ENCODE measurements at places on chromosomes 5 and 9. TPM values are rescaled to one million over a fixed set of nuclear protein-coding genes. Genes with fewer than 3 reads are reported as not detected.

DNA sequence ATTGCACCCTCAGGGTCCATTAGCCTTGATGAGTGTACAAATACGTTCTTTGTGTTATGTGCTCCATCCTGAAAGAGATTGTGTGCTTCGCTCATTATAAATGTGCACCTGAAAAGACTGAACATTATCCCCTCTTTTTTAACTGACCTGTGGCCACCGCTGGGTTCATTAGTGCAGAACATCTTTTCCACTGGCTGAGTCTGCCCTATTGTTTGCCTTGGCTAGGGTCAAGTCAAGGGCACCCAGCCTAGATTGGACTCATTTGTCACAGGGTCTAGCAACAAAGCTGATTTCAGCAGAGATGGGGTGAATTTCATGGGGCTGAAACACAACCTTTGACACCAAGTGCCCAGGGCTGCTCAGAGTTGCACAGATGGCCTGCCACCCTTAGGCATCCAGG, 764.1 kb upstream of the ARRDC3 start:
- DNase-seq, result peak; percentile 68
- peaks cover 23% of the 10 kb centered on the region for H3K4me1 ChIP-seq
- no peaks in the 10 kb centered on the region for H3K36me3 ChIP-seq
- peak overlapping the region; percentile 30 for H3K4me3 ChIP-seq
- peaks cover 3% of the 10 kb centered on the region for H3K27me3 ChIP-seq

Gene SPATA31E1
- total RNA-seq, result not detected

DNA sequence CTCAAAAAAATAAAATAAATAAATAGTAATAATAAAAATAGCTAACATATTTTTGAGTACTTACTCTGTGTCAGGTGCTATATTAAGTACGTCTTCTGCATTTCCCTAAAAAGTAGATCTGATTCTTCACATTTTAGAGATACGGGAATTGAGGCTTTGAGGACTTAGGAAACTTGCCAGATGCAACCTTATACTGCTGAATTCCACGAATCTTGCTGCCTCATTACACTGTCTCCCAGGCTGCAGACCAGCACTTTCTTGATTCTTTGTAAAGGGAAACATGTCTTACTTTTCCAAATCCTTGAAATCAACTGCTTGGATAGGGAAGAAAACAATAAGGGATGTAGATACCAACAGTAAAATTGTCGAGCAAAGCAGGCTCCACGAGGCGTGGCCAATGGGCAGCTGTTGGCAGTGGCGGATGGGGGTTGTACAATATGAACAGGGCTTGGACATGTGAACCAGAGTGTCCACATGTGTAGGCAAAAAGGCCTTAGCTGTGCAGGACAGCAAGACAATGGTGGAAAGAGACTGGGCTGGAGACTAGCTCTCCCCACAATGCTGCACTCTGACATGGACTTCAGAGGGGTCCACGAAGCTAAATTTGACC, 124.3 kb upstream of the RAI14 start:
- no peak for DNase-seq
- no peaks in the 10 kb centered on the region for H3K36me3 ChIP-seq
- H3K4me3 ChIP-seq, result no peak overlapping the region
- H3K27ac ChIP-seq, result no peak overlapping the region

DNA sequence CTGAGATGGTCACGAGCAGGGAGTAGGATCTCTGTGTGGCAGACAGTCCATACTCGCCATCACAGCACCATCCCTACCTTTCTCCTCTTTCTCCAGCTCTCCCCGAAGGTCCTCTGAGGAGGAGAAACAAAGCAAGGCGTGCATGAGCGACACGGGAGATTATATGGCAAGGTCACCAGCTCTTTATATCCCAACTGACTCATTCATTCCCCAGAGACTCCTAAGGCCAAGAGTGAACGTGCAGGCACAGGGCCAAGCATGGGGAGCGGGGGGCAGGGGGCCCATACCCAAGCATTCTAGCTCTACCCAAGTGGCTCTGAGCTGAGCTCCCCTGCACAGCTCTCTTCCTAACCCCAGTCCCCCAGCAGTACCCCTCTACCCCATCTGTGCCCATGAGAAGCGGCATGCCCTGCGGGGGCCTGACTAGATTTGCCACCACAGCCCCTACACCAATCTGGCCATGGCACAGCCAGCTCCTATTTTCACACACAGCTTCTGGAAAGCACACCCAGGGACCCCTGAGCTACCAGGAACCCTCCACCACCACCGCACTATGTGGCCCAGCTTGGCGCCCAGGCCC, 6.8 kb downstream of the TRIM7 start:
- H3K4me3 ChIP-seq, result no peak overlapping the region
- H3K27me3 ChIP-seq, result peaks cover 51% of the 10 kb centered on the region
- no peak overlapping the region for H3K27ac ChIP-seq
- no peak for DNase-seq
- no peaks in the 10 kb centered on the region for H3K36me3 ChIP-seq
- no peaks in the 10 kb centered on the region for H3K4me1 ChIP-seq

- H3K27ac ChIP-seq, result no peak overlapping the region
- no peak overlapping the region for H3K4me3 ChIP-seq
- no peak for DNase-seq
- no peaks in the 10 kb centered on the region for H3K36me3 ChIP-seq
- H3K4me1 ChIP-seq, result no peaks in the 10 kb centered on the region
- H3K27me3 ChIP-seq, result no peaks in the 10 kb centered on the region
These were observed 281.0 kb downstream of the CETN3 start for GRCh38 chr5:90128551-90128950.

DNA sequence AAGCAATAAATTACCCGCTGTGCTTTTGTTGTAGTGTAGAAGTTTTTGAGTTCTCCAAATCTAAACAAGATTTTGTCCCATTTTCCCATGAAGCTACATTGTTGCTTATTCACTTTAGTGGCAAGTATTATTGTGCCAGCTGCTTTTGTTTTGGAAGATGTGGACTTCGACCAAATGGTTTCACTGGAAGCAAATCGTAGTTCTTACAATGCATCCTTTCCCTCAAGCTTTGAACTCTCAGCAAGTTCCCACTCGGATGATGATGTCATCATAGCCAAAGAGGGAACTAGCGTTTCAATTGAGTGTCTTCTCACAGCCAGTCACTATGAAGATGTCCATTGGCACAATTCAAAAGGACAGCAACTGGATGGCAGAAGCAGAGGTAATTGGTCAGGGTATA, 10.9 kb downstream of the MFAP3 start:
- DNase-seq, result no peak
- no peaks in the 10 kb centered on the region for H3K27me3 ChIP-seq
- peaks cover 40% of the 10 kb centered on the region for H3K36me3 ChIP-seq
- no peak overlapping the region for H3K27ac ChIP-seq
- no peaks in the 10 kb centered on the region for H3K4me1 ChIP-seq

GRCh38 chr9:134550584-134550983, 91.0 kb upstream of the COL5A1 start:
- peak overlapping the region; percentile 64 for H3K4me3 ChIP-seq
- DNase-seq, result no peak
- no peaks in the 10 kb centered on the region for H3K36me3 ChIP-seq
- peaks cover 9% of the 10 kb centered on the region for H3K27me3 ChIP-seq
- H3K4me1 ChIP-seq, result peaks cover 30% of the 10 kb centered on the region

Gene EPB41L4B
- 29.1 TPM for total RNA-seq

DNA sequence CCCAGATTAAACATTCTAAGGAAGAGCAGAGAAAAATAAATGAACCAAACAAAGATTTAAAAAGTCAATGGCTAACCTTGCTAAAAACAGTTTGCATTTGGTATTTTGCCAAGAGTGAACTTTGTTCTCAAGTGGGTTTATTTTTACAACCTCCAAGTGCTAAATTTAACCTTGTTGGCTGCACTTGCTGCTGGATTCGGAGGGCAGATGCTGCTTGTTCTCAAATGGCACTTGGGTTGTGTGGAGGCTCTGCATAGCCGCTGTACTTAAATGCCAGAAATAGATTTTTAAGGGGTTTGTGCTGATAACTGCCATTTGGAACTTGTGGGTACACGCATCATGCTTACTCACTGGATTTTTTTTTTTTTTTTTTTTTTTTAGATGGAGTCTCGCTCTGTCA, 13.3 kb upstream of the SPATA24 start:
- H3K4me3 ChIP-seq, result no peak overlapping the region
- no peaks in the 10 kb centered on the region for H3K27me3 ChIP-seq
- DNase-seq, result no peak
- H3K36me3 ChIP-seq, result peaks cover 3% of the 10 kb centered on the region

Gene TNC
- 16.1 TPM for total RNA-seq

DNA sequence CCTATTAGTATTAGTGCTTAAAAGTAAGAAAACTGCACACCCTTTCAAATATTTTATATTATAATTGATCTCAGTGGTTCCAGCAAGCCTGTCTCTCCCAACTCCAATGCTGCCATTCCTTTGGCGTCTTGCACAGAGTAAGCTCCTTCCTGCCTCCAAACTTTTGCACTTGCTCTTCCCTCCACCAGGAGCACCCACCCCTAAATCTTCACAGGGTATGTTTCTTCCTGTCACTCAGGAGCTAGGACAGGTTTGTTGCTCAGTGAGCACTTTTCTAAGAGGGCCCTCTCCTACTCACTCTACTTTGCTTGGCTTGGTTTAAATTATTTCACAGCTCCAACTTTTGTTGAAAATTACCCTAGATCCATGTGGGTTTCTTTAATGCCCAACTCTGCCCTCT, 189.1 kb upstream of the ADRA1B start:
- no peaks in the 10 kb centered on the region for H3K36me3 ChIP-seq
- no peak overlapping the region for H3K4me3 ChIP-seq
- no peak for DNase-seq
- no peak overlapping the region for H3K27ac ChIP-seq
- peaks cover 15% of the 10 kb centered on the region for H3K27me3 ChIP-seq

Gene CARD9
- total RNA-seq, result 2.6 TPM

GRCh38 chr9:20200991-20201431, 412.2 kb upstream of the SLC24A2 start:
- no peaks in the 10 kb centered on the region for H3K36me3 ChIP-seq
- H3K4me1 ChIP-seq, result peaks cover 15% of the 10 kb centered on the region
- H3K27me3 ChIP-seq, result peaks cover 3% of the 10 kb centered on the region
- H3K27ac ChIP-seq, result no peak overlapping the region

DNA sequence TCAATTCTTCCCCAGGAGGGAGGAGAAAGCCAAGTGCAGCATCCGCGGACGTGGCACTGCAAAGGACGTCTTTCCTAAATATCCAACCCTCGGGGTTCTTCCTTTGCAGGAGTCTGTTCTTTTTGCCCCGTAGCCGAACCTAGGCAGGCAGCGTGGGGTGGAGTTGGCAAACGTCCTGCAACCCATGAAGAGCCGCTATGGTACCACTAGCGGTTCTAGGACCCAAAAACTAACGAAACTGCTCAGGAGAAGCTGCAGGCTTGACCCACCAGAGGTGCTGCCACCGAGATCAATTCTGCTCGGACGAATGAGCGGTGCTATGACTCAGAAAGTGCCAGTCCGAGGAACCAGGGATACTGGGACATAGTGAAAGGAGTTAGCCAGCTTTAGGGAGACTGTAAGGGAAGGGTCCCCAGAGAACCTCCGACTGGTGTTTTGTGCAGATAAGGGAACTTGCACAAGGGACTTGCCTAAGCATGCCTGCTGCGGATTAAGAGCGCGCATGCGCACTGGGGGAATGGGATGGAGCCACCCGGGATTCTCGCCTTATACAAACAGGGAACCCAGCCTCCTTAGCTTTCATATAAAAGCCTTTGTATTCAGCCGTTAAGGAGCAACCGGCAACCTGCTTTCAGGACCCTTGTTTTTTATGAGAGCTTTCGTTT, 32.7 kb downstream of the ANXA2R start:
- no peaks in the 10 kb centered on the region for H3K4me1 ChIP-seq
- H3K27ac ChIP-seq, result peak overlapping the region; percentile 94
- peak; percentile 84 for DNase-seq

DNA sequence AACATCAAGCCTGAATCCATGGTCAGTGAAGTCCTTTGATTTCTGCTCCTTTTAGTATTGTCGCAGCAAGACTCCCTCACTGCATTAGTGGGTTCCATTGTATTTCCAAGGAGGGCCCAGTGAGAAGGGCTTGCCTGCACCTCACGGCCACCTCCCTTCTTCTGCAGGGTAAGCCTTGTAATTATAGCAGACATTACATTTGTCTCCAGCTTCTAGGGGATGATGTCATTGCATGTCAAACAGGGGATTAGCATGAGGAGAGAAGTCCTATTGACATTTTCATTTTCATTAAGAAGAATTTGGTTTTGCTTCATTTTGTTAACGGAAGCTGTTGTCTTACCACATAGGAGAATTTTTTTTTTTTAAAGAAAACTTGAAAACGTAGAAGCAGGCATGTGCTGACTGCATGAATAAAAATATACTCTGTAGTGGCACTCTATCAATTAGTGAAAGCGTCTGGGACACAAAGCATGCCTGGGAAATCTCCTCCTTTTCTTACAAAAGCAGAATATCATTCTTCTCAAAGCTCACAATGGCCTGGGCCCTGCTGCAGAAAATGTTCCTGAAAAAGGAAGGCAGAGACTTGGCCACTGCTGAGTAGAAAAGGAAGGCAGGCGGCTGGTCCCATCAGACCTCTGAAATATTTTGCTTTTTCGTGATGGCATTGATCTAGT, 27.1 kb downstream of the MAP1B start:
- no peaks in the 10 kb centered on the region for H3K27me3 ChIP-seq
- peaks cover 37% of the 10 kb centered on the region for H3K4me1 ChIP-seq
- peak overlapping the region; percentile 39 for H3K27ac ChIP-seq

DNA sequence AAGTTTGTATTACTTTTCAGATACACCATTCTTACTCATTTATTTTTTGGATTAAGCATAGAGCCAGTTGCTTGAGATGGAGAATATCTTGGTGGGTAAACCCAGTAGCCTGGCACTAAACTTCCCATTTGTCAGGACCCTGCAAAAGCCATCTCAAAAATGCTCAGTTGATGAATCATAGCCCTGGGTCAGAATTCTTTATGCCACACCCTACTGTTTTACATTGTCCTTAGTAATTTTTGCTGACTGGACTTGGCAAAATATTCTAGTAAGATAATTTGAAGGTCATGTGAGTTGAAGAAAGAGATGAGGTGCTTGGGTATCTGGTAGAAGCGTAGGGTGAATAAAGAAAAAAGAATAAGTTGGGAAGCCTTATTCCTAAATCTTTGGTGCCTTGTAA, 50.7 kb downstream of the C7 start:
- no peak overlapping the region for H3K4me3 ChIP-seq
- H3K36me3 ChIP-seq, result no peaks in the 10 kb centered on the region
- no peak for DNase-seq
- H3K27me3 ChIP-seq, result no peaks in the 10 kb centered on the region
- no peaks in the 10 kb centered on the region for H3K4me1 ChIP-seq

- DNase-seq, result peak; percentile 47
- H3K27ac ChIP-seq, result no peak overlapping the region
- H3K36me3 ChIP-seq, result no peaks in the 10 kb centered on the region
- no peaks in the 10 kb centered on the region for H3K4me1 ChIP-seq
These were observed 16.2 kb upstream of the IL3 start for GRCh38 chr5:132044207-132044606.

GRCh38 chr5:142547445-142548380, 138.2 kb downstream of the FGF1 start:
- no peak overlapping the region for H3K4me3 ChIP-seq
- H3K36me3 ChIP-seq, result no peaks in the 10 kb centered on the region
- peaks cover 35% of the 10 kb centered on the region for H3K4me1 ChIP-seq
- H3K27me3 ChIP-seq, result peaks cover 6% of the 10 kb centered on the region
- no peak for DNase-seq

- H3K36me3 ChIP-seq, result peaks cover 4% of the 10 kb centered on the region
- peaks cover 5% of the 10 kb centered on the region for H3K4me1 ChIP-seq
- H3K4me3 ChIP-seq, result no peak overlapping the region
- H3K27ac ChIP-seq, result no peak overlapping the region
- no peaks in the 10 kb centered on the region for H3K27me3 ChIP-seq
These were observed 15.2 kb upstream of the LHX3 start for GRCh38 chr9:136220017-136220729.
